ENCODE measurements at places on chromosomes 2 and 18.
A peak's percentile ranks its signal among the peaks of the same experiment; 100 is the strongest.

- peak; percentile 46 for DNase-seq
These were observed 269.8 kb upstream of the MMADHC start for GRCh38 chr2:149857344-149857743.

- DNase-seq, result no peak
These were observed 36.7 kb downstream of the DYNC1I2 start for GRCh38 chr2:171723716-171724683.

DNA sequence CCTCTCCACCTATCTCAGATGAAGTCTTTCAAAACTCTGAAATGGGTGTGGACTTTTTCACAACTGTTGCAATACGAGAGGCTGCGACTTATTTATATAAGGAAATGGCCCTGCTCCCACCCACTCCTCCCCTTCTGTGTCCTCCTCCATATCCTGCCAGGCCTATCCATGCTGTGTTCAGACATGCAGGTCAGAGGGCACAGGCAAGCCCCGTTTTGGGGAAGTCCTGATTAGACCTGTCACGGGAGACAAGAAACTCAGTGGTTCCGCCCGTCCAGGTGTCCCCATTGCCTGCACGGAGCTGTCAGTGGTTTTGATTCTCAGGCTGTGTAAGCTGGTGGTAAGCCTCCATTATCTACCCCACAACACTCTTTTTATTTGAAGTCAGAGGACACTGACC lies 99.6 kb upstream of the MGAT5 start:
- no peak for DNase-seq

- no peak for DNase-seq
These were observed 80.1 kb upstream of the FOSL2 start for GRCh38 chr2:28312307-28313219.

GRCh38 chr18:35707247-35707646 lies 125.7 kb downstream of the GALNT1 start:
- no peak for DNase-seq

DNA sequence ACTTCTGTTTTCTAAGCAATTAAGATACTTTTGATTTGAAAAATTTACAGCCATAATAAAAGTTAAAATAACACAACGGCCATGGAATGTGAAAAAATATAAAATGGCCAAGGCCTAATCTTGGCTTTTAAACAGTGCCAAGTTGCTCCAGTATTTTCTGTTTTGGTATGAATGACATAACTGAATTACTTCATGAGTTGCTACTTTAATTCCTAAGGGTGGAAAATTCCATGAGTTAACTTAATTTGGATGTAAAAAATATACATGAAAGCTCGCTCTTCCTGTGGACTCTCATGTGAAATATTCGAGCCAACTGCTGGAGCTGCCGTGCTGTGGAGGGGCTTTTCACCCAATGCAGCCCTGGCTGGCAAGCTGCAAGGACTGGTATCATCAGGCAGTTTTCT lies 286.0 kb upstream of the CCDC68 start:
- no peak for DNase-seq

DNA sequence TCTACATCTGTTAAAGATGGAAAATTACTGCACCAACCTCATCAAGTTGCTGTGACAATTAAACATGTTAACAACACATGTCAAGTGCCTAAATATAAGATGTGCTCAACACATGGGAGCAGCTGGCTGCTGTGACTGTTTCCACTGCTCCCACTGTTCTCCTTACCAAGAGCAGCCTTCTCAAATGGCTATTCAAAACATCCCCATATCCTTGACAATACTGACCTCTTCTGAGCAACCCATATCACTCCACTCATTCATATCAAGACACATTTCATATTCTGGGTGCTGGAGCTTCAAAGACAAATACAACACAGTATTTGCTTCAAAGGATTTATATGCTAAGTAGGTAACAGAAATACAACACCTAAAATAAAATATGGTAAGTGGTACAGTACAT lies 60.3 kb downstream of the PIAS2 start:
- DNase-seq, result no peak

DNA sequence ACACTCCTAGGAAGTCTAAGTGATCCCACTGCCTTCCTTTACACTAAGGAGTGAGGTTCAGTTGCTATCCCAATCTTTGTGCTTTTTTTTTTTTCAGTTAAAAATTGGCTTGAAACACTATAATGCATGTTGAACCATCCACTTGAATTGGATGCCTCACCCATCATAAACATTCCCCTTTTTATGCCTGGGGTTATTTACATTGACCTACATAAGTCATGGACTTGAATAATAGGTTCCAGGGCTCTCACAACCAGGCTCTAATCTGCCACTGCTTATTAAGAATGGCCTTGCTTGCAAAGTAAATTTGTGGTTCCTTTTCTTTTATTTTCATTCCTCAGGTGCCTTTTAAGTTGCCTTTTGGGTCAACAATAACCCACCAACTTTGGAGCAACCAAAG lies 236.1 kb upstream of the MEIS1 start:
- no peak for DNase-seq

DNA sequence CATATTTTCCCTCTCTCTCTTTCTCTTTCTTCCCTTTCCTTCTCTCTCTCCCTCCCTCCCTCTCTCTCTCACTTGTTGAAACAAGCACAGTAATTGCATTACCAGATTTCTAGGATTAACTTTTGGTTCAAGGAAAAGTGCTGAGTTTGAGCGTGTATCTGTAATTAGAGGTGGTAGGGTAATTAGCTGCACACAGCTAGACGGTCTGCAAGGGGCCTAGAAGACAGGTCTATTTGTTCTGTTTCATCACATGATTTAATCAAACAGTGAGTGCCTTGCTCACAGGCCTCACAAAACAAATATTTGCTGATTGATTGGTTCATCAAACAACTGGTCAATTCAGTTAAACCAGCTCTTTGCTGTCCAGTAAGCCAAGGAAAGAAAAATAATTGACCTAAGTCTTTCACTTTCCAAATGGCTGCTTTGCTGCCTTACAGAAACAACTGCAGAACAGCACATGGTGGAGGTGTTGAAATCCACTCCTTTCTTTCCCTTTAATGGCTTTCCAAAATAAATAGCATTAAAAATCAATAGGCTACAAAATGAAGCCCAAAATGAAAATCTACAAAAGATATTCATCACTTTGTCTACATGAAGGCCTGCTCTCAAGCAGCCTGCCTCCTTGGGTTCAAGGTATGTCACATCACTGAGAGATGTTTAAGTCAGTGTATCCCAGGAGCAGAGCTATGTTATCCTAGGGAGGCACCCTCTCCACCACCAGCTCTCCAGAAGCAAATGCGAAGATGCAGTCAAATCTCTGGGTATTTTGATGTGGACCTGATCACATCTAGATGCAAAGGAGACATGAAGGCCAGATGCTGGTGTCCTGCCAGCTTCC lies 264.4 kb upstream of the SIX2 start:
- no peak for DNase-seq

DNA sequence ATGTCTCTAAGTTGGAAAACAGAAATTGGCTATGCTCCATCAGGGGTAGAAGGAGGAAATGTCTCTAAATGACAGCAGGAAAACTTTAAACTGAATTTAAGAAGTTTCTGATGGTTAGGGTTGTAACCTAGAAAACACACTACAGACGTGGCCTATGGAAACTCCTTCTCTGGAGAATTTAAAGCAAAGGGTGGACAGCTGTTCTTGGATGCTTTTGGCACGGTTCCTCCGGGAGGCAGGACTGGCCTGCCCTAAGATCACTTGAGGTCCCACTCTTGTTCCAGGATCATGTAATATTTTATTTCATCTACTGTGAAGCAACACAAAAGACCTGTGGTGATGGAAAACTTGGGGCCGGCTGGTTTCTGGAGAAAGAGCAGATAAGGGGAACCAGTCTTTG lies 77.0 kb downstream of the NRP2 start:
- DNase-seq, result no peak

DNA sequence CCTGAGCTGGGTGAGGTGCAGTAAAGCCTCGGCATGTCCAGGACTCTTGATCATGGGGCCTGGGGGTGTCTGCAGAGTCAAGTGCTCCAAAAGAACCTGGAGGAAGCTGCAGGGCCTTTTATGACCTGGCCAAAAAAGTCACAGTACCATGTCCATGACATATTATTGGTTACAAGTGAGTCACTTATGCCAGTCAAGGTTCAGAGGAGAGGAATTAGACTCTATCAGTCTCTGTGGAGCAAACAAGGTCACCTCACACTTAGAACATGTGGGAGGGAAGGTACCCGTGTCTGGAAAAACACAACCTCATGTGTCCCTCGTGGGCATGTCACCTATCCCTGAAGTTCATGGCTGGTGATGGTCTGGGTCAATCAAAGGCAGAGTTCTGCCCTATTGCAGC lies 465.7 kb downstream of the FBXO15 start:
- DNase-seq, result no peak

GRCh38 chr18:63022429-63023022 lies 297.0 kb downstream of the BCL2 start:
- no peak for DNase-seq

DNA sequence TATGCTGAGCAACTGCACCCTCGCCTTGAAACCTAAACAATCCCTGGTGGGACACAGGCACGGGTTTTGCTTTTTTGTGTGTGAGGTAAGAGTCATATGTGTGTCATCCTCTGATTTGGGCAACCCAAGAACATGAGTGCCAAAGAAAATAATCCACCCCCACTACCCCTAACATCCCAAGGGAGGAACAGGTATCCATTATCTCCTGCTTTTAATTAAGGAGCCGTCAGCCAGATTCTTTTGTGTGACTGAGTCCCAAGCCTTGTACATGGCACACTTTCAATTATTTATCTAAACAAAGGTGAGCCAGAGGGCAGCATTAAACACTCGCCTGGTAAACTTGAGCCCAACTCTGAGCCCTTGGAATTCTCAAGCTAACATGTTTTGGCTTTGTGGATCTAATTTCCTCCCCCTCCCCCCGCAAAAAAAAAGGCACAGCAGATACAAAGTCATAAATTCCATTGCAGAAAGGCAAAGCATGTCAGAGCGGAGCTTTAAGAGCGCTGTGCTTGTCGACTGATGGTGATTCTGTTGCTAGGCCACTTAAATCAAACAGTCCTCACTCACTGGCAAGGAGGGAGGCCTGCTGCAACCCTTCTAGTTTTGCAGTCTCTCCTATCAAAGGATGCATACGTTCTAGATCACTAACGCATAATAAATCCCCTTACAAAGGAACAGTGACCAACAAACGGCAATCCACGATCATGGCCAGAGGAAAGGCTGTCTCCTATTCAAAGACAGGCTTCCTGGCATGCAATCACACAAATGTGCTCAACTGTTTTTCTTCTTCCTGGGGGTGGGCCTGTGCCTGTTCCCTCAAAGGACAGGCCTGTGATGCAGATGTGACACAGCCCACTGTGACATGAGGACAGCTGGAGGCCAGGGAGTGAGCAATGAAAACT lies 143.5 kb upstream of the LMAN1 start:
- DNase-seq, result peak; percentile 72

DNA sequence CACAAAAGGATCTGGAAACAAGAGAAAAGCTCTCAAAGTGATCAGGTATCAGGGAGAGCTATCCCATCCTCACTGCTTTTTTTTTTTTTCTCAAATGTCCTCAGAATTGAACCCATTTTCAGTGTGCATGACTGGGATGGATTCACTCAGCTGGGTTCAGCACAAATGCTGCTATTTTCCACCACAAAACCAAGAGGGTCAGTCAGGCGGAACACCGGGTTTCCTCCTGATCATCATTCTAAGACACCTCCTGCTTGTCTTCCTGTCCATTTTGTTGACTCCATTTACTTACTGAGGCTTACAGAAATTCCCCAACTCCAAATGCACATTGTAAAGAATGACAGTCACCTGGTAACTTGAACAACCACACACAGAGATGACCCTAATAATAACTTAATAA lies 39.9 kb downstream of the CYRIA start:
- no peak for DNase-seq

- peak; percentile 65 for DNase-seq
These were observed 79.7 kb upstream of the MSH2 start for GRCh38 chr2:47323009-47323821.

DNA sequence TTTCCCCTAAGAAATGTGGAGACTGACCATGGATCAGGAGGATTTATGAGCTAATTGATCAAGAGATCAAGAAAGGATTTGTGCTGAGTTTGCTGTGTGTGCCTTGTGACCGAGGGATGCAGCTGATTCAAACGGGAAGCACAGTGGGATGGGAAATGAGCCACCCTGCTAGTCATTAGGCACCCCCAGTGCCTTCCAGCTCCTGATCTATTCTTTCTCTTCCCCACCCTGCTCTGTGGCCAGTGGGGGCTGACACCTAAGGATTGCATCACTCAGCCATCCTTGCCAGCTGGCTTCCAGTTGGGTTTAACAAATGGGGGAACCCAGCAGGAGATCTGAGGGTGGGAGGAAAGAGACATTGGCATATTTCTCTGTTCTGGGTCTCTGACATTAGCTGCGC lies 132.2 kb upstream of the CXCR4 start:
- DNase-seq, result no peak

- no peak for DNase-seq
These were observed 41.0 kb downstream of the TRABD2A start for GRCh38 chr2:84839851-84840250.

DNA sequence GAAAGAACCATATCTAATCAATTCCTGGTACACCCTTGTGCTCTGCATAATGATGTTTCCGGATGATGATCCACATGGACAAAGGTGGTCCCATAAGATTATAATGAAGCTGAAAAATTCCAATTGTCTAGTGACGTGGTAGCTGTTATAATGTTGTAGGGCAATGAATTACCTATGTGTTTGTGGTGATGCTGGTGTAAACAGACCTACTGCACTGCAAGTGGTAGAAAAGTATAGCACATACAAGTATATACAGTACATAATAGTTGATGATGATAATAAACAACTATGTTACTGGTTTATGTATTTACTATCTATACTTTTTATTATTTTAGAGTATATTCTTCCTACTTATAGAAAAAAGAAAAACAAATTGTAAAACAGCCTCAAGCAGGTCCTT lies 8.4 kb downstream of the DGKD start:
- no peak for DNase-seq

GRCh38 chr2:222972420-222972819 lies 79.6 kb upstream of the KCNE4 start:
- DNase-seq, result no peak

DNA sequence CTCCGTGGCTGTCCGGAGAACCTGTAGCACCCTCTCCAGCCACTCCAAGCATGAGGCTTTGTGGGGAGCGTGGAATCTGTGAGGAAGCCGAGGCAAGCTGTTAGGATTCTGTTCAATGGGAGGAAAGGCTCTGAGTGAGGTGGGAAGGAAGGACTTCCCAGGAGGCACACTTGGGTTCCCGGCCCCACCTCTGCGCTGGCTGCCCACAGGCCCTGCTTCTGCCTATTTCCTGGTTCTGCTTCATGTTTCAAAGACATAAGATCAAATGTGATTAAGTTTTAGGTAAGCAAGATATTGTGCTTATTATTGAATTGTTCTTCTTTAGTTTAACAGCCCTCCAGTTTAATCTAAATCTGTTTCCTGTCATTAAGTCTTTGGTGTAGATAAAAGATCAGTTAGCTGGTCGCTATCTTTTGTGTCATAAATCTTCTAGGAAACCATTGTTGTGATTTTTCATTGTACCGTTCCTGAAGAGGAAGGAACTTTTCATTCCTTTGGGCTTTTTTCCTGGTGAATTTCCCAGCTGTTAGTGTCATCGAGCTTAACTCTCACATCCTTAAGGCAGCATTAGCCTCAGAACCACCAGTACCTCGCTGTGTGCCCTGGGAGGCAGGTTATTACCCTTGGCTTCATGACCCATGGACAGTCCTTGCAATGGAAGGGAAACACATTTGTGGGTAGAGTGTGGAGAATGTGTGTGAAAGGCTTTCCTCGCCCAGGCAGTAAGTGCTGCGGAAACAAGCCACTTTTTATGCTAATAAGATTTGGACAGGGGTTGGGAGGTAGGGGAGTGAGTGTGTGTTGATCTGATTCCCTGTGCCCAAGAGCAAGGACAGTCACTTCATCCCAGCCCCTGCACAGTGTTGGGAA lies 61.9 kb upstream of the ALPP start:
- DNase-seq, result no peak

GRCh38 chr18:79604913-79605880 lies 74.4 kb upstream of the CTDP1 start:
- DNase-seq, result no peak

Measured in HCEC 1CT (cell line).